Stimulated activated CD4-positive, alpha-beta T cell treated with anti-CD3 and anti-CD28 coated beads, Interleukin-12 subunit alpha, Interleukin-12 subunit beta, amount 100 ng/mL, for 48 hours (primary cell): ENCODE measurements at places on chromosomes 2 and 18.

- DNase-seq: no peak
Observed at GRCh38 chr2:88542668-88543067, 84.6 kb downstream of the EIF2AK3 start.

GRCh38 chr2:128608921-128609880 lies 290.5 kb upstream of the HS6ST1 start:
- DNase-seq: no peak

GRCh38 chr2:37476411-37476810 lies 132.0 kb downstream of the QPCT start:
- DNase-seq: no peak

DNA sequence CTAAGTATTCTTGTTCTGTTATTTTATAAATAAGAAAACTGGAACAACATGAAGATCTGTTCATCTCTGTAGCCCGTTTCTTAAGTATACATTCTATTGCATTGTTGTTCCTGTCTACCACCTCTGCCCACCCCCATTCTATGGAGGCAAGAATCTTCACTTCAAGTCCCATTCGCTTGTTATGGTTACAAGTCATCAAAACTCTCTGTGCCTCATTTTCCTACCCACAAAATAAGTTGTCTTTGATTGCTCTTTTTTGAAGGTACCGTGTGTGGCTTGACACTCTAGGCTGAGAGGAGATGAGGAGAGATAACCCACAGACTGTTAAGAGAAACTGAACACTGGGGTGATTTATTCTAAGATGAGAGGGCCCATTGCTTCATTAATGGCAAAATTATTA lies 2.9 kb upstream of the EVA1A start:
- DNase-seq: no peak
